Stimulated activated CD4-positive, alpha-beta T cell treated with anti-CD3 and anti-CD28 coated beads, Interleukin-2, amount 100 ng/mL, for 24 hours (primary cell): ENCODE measurements at places on chromosomes 2 and 18.
A peak's percentile ranks its signal among the peaks of the same experiment; 100 is the strongest.

GRCh38 chr2:147500229-147500628, 344.6 kb upstream of the ACVR2A start:
- DNase-seq = no peak

DNA sequence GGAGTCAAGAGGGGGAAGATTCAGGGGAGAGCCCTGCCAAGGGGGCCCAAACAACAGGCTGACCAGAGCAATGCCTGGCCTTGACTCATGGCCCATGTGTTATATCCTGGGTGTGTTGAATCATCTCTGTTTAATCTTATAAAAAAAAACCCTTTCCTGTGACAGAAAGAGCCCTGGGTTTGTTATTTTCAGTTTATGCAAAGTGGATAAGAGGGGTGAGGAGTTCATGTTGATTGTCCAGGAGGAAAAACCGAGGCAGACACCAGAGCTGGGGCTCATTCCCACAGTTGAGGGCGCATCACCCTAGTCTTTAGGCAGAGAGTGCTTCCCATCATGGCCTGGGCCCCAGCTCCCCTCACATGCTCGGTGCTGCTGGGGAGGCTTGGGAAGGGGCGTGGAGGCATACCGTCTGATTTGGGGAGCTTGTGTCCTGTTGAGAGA, 30.9 kb upstream of the IL37 start:
- no peak for DNase-seq

DNA sequence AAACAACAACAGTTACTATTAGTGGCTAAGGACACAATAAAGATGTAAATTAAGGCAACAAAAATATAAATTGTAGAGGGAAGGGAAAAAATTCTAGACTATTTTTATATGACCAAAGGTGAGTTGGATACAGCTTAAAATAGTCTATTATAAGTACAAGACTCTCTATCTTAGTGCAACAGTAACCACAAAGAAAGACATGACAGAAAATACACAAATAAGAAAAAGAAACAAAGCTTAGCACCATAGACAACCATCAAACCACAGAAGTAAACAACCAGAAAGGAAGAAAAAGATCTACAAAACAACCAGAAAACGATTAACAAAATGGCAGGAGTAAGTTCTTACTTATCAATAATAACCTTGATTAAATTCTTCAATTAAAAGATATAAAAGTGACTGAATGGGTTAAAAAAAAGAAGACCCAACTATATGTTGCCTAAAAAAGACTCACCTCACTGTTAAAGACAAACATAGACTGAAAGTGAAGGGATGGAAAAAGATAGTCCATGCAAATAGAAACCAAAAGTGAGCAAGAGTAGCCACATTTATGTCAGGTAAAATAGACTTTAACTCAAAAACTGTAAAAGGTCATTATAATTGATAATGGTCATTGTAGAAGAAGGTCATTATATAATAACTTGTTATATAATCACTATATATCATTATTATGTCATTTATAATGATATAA, 62.5 kb downstream of the USP40 start:
- no peak for DNase-seq

- DNase-seq = no peak
Measured at GRCh38 chr2:230885463-230886130, 20.9 kb downstream of the ITM2C start.

GRCh38 chr2:196225213-196225612, 53.8 kb upstream of the STK17B start:
- DNase-seq = no peak

DNA sequence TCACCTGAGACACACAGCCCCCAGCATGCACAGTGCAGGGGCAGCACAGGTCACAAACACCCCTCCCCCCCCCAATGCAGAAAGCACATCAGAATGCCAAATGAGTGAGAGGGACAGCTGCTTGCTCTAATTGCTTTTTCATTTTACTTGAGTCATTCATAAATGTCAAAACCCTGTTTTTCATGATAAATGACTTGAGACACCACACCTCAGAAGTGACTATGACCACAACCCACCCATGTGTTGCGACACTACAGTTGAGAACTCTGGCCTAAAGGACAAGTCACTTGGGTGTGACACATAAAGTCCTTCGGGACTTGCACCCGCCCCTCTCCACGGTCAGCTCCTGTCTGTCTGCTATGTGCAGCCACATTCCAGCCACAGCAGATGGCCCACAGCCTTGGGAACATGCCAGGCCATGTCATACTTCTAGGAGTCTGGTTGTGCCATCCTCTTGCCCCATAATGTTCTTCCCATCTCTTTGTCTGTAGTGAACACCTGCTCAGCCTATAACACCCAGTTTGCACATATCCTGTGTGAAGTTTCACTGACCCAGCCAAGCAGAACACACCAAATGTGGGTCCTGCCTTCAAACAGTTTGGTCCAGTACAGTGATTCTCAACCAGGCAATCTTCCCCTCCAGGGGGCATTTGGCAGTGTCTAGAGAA, 30.2 kb upstream of the RIOK3 start:
- DNase-seq = no peak

DNA sequence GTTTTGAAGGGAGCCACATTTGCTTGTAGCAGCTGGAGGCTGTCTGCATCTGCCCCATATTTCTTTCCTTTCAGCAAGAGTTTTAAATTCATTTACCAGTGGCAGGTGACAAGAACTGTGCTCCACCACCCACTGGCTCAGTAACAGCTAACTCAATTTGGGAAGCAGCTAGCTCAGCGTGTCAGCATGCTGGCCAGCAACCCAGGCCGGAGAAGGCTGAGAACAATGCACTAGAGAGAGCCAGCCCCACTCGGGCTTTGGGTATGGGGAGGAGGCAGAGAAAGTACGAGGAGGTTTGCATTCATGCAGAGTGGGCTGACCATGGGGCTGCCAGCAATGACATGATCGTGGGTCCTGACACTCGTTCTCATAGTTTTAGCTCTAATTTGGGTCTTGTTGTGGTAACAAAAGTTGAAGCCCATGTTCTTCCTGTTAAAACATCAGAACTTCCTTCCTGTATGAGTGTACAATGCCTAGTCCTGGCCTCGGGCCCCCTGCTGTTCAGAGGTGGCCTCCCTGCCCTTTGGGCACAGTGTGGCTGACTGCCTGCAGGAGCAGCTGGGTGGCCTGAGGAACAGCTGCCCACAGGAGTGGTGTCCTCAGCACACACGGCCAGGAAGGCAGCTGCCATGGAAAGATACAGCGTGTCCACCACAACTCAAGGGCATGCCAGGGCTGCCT, 23.0 kb downstream of the CDC42EP3 start:
- DNase-seq = peak; percentile 28

- DNase-seq = no peak
Measured at GRCh38 chr2:103520547-103520946, 758.7 kb downstream of the TMEM182 start.

- no peak for DNase-seq
Measured at GRCh38 chr2:149613704-149614103, 26.1 kb upstream of the MMADHC start.

- no peak for DNase-seq
Measured at GRCh38 chr18:23225503-23225902, 90.2 kb downstream of the CABLES1 start.

- no peak for DNase-seq
Measured at GRCh38 chr2:173851141-173851641, 114.0 kb downstream of the SP3 start.

GRCh38 chr2:67950919-67951318, 111.9 kb downstream of the C1D start:
- DNase-seq = no peak

DNA sequence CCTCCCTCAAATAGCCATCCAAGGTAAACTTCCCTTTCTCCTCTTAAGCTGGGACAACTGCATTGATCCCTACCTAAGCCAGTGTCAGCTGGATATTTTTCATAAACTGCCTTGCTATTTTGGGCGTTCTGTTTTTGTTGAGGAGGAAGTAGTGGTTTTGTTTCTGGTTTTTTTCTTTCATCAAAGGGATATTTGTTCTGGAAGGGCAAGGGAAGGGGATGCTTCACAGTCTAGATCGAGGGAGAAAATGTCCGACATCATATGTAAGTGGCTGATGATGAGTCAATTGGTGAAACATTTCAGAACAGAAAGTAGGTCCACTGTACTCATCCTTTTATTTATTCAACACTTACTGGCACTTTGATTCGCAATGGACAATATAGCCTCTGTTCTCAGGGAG, 31.0 kb downstream of the TANC1 start:
- no peak for DNase-seq

- DNase-seq = no peak
Measured at GRCh38 chr2:23617167-23617810, 232.3 kb downstream of the KLHL29 start.

DNA sequence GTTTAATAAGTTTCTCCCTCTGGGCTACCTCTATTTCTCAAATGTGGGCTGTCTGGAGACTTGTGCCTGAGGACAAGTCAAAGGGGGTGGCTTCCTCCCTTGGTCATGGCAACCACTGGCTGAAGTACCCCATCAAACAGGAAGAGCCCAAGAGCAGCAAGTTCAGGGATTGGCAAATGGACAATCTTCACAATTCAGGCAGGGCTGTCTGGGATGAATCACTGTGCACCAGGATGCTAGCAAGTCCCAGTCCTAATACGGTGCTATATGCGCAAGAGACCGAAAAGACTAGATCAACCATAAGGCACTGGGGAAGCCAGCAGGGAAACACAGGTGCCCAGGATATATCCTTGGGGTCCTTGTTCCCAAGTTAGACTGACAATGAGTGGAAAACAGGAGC, 75.5 kb downstream of the ANTXR1 start:
- DNase-seq = no peak

GRCh38 chr18:1240701-1241100, 336.0 kb downstream of the ADCYAP1 start:
- no peak for DNase-seq

GRCh38 chr18:46892842-46893241, 24.5 kb downstream of the PIAS2 start:
- no peak for DNase-seq

- DNase-seq = peak; percentile 52
Measured at GRCh38 chr18:9095297-9096006, 7.0 kb upstream of the NDUFV2 start.

DNA sequence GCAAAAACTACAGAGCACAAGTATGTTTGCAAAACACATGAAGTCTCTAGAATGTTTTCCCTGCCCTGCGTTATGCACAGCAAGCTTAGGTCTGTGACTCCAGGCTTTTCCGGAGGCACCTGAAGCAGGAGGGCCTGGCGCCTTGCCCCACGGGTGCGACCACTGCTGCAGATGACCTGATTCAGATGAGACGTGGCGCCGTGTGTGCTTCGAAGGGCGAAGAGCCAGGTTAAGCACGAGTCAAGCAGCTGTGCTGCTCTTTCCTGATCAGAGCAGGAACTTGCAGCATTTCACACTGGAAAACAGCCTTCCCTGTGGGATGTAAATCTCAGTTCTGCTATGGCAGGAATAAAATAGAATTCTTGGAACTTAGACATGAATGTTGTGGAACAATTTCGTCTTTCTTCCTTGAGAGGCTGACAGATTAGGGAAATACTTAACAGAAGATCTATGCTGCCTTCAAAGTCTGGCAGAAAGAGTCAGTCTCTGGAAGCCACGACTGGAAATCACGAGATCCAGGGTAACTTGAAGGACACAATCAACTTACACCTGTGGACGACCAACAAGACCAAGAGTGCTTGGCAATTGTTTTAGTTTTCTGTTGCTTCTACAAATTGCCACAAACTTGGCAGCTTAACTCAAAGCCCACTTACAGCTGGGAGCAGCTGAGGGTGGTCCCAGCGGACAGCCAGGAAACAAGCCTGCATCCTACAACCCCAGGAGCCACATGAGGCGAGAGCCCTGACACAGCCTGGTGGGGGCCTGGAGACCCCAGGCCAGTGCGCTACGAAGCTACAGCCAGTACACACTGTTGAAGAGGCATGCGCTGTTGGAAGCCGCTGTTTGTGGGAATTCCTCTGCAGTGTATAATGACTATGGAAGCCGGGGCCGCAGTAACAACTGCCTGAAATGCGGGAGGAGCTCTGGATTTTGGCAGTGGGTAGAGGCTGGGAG, 42.9 kb downstream of the EIPR1 start:
- DNase-seq = no peak

- DNase-seq = no peak
Measured at GRCh38 chr2:154827286-154827685, 128.8 kb downstream of the KCNJ3 start.
